ENCODE measurements at places on chromosomes 16 and 17. TPM values are rescaled to one million over a fixed set of nuclear protein-coding genes. Genes with fewer than 3 reads are reported as not detected.

DNA sequence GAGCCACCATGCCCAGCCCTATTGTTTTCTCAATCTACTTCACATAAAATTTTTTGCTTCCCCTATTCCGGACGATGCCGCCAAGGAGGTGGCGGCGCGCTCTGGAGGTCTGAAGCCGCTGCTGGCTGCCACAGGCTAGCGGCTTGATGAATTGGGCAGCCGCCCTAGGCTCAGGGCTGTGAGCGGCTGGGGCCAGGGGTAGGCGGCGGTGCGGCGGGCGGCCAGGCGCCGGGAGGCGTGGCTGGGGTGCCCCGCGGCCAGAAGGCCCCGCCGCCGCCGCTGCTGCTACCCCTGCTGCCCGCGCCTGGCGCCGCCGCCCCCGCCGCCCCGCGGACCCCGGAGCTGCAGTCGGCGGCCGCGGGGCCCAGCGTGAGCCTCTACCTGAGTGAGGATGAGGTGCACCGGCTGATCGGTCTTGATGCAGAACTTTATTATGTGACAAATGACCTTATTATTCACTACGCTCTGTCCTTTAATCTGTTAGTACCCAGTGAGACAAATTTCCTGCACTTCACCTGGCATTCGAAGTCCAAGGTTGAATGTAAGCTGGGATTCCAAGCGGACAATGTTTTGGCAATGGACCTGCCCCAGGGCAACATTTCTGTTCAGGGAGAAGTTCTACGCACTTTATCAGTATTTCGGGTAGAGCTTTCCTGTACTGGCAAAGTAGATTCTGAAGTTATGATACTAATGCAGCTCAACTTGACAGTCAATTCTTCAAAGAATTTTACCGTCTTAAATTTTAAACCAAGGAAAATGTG, 41.7 kb downstream of the ANKFY1 start:
- no peak for DNase-seq

The CRHR1 gene
- not detected for total RNA-seq

DNA sequence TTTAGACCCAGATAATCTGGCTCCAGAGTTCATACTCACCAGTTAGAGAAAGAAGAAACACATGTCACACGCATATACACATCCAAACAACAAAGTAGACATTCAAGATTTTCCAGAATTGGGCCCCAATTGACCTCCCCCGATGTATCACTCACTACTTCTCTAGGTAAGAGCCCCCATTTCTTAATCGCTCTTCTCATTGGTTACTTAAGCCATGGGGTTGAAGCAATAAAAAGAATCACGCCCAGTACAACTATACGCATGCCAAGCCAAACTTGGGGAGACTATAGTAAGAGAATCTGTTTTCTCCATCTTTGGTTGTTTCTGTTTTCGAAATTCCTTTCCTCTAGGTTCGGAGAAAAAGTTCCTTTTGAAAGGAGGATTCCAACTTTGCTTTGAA, 565 bp downstream of the DDX52 start:
- peak; percentile 15 for DNase-seq

- peak; percentile 6 for DNase-seq
Observed at GRCh38 chr17:76873856-76874255, 5.7 kb downstream of the MGAT5B start.

DNA sequence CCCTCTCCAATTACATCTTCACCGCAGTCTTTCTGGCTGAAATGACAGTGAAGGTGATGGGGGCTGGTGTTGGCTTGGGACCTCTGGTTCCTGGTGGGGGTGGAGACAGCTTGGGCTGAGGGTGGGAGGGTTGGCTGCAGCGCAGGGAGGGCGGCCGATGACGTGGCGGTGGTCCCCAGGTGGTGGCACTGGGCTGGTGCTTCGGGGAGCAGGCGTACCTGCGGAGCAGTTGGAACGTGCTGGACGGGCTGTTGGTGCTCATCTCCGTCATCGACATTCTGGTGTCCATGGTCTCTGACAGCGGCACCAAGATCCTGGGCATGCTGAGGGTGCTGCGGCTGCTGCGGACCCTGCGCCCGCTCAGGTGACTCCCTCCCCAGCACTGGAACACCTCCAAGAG, 31.8 kb upstream of the ABCC3 start:
- DNase-seq, result no peak

DNA sequence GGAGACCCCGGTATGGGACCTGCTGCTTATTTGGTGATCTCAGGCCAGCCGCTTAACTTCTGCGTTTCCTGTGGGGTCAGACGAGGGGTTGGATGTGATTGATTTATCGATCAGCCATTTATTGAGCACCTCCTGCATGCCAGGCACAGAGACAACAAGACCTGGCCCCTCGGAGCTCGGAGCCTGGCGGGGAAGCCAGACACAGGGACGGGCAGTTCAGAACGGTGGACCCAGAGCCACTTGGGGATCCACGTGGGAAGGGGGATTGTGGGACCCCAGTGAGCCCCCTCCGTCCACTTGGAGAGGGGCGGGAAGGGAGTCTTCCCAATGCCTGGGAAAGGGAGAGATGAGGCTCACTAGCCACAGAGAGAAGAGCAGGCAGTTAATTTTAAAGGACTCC, 84.7 kb upstream of the CIBAR2 start:
- no peak for DNase-seq

- no peak for DNase-seq
Observed at GRCh38 chr16:84844049-84844350, 24.2 kb downstream of the CRISPLD2 start.

DNA sequence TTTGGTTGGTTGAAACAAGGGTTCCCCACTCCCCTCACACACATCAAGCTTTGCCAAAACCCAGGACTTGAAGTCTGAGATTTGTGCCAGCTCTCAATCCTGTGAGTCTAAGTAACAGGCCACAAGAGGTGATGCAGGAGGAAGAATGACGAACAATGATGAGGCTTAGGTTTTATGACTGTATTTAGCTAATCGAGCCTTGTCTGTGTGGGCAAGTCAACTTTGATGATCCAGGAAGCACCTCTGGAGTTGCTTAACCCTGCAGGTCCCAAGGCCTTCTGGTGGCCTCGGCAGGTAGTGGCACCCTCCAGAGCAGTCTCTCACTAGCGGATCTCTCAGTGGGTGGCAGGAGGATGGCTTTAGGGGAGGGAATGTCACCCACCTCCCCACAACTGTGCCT, 28.7 kb downstream of the CDK5RAP3 start:
- peak; percentile 26 for DNase-seq

The PRR35 gene
- not detected for total RNA-seq

GRCh38 chr16:84654998-84655397, 6.7 kb downstream of the KLHL36 start:
- no peak for DNase-seq

DNA sequence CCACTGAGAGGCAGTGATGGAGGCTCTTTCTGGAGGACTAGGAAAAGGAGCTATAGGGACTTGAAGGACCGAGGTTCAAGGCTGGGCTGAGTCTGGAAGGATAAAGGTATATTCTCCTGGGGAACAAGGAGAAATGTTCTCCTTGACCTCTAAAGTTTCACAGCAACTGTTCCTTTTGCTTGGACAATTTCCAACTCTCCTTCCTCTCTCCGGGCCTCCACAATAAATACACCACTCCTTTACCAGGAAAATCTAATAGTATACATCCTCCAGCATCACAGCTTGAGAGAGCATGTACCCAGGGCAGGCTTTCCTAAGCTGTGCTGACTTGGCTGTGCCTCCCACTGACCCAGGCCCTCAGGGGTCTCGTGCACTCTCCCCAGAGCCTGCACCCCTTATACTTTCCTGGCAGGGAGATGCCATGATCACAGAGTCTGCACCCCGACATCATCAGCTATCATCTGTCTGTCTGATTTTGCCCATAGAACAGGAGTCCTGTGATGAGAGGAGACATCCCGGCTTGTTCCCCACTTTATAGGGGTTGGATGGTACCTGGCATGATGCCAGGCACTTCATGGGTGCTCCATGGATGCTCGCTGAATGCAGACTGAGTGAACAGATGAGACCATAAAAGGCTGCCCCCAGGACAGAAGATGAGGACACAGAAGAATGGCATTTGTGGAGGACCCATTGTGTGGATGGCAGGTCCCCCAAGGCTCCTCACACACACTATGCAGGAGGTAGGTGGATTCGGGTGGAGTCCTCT, 582.6 kb upstream of the CDH5 start:
- no peak for DNase-seq

The KCNJ2 gene
- total RNA-seq, result 0.28 TPM

DNA sequence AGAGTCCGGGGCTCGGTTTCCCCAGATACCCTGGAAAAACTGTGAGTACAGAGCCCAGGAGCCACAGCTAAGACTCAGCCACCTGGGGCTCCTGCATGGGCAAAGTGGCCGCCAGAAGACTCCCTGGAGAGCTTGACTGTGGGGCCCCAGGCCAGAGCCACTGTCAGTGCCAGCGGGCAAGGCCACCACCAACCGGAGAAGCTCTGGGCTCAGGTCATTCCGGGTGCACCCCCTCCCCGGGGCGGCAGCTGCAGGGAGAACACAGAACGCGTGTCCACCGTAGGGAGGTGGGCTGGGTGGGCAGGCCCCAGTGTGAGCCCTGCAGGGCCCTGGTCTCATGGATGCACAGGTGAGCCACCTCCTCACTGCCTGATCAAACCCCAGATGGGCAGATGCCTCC, 22.3 kb upstream of the RBFOX3 start:
- DNase-seq, result no peak

DNA sequence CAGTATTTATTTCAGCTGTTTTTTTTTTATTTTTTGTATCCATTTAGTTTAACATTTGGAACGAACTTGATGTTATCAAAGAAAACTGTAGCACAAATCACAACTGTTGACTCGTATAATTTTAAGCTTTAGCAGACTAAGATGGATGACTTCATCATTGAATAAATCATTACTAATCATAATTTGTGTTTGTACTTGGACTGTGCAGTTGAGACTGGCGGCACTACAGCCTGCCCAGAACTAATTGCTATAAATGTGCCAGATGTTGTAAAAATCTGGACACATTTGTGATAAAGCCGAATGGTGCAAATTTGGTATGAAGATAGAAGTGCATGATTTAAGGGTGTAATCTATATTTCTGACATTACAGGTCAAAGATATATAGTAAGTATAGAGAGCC, 897.7 kb upstream of the CDH8 start:
- DNase-seq, result no peak

DNA sequence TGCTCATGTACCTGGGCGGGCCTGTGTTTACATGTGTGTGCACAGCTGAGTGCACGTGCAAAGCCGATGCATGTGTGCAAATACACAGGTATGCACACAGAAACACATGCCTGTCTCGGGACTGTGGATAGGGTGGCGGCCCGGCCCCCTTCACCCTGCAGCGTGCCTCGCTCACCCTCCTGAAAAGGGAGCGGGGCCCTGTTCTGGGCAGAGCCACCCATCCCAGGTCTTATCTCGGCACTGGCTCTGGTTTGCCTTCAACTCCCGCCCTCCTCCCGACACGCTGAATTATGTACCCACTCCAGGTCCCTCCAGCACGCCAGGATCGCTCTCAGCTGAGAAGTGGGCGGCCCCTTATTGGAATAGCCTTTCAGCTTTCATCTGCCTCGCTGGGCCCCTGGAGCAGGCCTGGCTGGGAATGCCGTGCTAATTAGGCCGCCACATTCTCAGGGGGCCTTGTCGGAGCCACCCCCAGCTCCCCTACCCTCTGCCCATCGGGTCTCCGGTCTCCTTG, 77.8 kb downstream of the RTN4RL1 start:
- no peak for DNase-seq

DNA sequence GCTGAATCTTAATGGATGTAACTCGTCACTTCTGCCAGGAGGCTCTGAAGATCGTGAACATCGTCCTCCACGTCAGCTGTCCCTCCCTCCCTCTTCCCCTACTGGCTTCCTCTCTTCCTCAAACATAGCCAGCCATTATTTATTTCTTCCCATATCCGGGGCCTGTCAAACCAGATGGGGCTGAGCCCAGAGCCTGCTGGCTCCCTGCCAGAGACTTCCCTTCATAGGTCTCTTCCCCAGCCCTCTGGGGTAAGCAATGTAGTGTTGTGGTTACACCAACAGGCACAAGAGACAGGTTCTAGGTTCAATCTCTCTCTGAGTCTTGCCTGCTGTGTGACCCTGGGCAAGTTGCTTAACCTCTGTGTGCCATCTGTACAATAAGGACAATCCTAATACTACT, 40.1 kb upstream of the ZFP90 start:
- DNase-seq, result no peak

DNA sequence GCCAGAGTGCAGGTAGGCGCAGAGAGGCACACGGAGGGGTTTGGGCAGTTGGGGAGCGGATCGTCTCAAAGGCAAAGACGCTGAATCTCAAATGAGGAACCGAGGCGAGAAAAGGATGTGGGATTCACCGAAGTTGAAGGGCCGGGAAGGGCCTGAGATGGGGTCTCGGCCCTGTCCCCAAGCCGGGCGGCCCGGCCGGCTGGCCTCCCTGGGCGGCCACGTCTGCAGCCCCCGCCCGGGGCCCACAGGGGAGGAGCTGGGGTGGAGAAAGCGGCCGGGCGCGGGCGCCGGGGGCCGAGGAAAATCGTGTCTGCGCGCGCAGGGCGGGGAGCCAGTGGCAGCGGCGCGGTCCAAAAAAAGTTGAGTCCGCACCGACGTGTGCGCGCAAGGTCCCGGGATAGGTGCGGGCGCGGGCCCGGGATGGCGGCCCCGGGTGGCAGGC, 458 bp downstream of the SLC12A4 start:
- DNase-seq, result peak; percentile 15

DNA sequence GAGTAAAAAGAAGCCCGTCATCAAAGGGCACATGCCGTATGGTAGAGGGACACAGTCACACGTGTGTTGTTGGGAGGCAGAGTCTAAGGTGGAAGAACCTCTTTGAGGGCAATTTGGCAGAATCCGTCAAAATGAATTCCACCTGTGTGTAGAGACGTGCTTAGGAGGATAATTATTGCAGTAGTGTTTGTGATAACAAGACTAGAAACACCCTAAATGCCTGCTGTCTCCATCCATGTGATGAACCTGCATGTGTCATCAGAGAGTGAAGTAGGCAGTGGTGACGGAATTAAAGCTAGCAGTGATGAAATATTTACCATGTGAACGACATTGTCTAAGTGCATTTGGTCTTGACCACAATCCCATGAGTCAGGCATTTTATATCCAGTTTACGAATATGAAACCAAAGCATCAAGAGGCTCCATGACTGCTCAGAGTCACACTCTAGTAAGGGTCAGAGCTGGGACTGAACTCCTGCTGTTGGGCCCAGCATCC, 61.3 kb upstream of the ADORA2B start:
- DNase-seq, result peak; percentile 61

DNA sequence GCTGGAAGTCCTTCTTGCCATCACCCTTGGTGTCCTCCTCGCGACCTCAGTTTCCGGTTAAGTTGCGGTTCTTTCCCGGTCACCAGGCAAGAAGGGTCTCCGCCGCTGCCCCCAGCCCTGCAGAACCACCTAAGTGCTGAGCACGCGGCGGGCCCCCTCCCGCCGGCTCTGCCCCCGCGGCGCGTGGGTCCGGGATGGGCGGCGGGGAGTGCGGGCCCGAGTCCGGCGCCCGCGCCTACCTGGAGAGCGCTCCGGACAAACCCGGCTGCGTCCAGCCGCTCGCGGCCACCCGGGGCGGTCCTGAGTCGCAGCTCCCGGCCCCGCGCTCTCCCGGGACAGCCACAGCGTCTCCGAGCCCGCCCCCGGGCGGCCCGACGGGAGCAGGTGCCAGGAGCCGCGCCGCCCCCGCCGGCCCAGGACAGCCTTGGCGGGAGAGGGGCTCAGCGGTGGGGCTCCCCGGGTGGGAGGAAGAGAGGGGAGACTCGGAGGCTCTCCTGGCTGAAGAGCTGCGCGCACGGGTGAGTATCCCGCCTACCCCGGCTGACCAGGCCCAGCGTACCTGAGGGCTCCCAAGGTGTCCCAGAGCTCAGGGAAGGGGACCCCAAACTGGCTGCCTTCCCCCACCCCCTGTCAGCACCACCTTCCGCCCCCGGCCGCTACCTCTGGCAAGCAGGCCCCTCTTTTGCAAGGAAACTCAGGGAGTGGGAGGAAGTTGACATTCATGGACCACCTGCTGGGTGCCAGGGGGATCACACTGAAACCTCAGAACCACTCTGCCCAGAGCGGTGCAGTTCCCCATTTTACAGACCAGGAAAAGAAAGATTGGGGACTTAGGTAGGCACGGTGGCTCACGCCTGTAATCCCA, 22.2 kb upstream of the C17orf113 start:
- no peak for DNase-seq

Measured in foreskin keratinocyte (primary cell).